GM12892 (cell line): ENCODE measurements at places on chromosomes 1 and 21.

DNA sequence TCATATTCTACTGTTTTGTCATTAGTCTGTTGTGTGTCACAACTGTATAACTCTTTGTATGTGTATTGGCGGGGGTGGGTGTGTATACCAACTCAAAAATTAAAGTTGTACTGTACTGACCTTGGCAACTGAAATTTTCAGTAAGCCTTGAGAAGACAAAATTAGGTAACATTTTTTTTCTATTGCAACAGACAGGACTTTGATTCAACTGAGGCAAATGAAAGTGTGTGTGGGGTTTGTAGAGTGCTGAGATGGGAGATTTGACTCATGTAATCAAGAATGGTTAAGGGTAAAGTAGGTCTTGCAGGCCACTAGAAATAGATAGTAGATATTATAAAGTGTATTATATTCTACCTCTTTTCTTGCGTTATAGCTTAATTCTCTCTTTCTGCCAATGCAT is 14.6 kb upstream of the B3GALT2 start:
- DNase-seq: no peak

DNA sequence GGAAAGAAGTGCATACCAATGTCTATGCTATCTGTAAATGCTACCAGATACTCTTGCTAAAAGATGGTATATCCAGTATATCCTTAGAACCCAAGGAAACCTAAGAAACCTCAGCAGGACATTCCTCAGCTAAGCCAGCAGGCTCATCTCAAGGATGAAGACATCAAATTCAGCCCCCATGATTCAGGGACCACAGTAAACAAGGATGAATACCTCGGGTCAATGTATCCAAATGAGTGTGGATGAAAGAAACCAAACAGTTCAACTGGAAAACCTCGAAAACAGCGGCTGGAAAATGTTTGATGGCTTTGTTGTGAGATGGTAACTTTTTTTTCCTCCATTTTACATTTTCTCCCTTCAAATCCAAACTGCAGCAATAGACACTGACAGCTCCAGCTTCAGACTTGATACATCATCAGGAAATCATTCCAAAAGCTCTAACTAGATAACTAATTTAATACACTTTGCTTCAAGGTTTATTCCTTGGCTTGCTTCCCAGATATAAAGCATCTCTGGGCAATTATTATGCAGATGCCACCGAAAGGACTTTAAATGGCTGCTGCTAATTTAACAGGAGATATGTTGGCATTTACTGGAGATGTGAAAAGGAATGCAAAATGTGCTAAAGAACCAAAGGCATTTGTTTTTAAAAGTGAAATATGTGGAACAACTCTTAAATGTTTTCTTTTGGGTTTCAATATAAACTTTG is 73.6 kb downstream of the SMYD2 start:
- DNase-seq: no peak

- no peak for DNase-seq
Measured at GRCh38 chr1:151166505-151166956, 587 bp downstream of the SCNM1 start.

DNA sequence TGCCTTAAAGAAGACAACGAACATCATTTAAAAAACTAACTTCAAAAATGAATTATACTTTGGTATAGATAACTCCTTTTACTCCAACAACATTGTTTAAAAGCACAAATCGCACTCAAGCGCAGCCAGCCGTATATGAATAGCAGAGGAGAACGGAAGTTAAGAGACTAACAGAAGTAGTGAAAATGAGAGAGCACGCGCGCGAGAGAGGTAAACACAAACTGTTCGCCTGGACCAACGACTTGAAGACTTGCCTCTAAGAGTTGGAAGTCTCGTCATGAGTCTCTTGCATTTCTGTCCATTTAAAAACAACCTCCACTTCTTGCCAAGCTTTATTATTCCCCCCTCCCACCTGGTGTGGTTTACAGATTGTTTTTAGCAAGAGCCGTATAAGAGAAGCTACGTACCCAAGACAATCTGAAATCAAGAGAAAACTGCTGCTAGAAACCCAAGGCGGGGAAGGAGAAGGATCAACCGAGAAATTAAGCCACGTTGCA is 479 bp downstream of the SELENOF start:
- no peak for DNase-seq

DNA sequence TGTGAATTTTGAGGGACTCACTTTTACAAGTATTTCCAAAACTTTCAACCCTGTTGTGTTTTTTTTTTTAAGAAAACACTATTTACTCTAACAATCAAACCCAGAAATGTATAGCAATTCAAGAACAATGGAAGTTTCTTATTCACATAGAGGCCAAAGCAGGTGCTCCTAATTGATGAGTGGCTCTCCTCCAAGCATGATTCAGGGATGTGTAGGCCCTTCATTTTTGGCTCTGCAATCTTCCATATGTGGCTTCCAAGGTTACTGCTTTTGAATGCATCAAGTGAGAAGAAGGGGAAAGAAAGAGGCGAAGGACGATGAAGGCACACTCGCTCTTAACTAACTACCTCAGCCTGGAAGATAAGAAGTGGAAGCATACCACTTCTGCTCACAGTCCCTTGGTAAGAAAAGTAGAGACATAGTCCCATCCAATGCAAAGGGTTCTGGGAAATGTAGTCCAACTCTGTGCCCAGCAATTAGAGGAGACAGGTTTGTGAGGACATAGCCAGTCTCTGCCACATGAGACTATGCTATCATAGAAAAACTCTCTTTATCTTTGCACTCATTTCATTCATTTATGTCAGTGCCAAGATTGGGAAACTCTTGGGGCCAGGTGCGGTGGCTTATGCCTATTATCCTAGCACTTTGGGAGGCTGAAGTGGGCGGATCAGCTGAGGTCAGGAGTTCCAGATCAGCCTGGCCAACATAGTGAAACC is 46.0 kb downstream of the OPTC start:
- DNase-seq: no peak

- no peak for DNase-seq
Measured at GRCh38 chr1:198776602-198777029, 137.8 kb downstream of the PTPRC start.

GRCh38 chr1:33281554-33282303 is 25.4 kb downstream of the ZNF362 start:
- no peak for DNase-seq

- DNase-seq: no peak
Measured at GRCh38 chr1:19769211-19769932, 30.3 kb downstream of the TMCO4 start.

DNA sequence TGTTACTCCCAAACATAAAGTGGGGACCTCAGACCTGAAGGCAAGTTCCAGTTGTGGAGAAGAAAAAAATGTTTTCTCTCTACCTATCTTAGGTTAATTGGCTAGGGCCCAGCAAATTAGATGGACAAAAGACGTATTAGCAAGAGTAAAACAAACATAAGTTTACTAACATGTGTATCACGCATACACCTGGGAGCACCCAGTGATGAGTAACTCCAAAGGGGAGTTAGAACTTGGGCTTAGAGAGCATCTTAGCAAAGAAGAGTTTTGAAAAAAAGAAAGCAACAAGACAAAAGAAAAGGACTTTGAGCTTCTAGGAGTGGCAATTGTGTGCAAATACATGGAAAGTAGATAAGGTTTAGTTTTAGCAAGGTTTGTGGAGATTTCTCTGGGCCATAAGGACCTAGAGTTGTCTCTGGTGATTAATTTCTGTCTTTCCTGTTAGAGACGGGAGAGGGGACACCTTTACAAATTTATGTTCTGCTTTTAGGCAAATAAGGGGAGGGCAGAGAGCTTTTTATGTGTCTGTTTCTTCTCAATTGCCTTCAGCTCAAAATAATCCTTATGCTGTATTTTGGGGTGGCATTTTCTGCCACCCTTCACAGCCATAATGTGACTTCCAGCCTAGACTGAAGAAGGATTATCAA is 76.7 kb upstream of the PTGFRN start:
- DNase-seq: no peak

- DNase-seq: no peak
Measured at GRCh38 chr1:8682573-8682972, 134.9 kb downstream of the RERE start.

DNA sequence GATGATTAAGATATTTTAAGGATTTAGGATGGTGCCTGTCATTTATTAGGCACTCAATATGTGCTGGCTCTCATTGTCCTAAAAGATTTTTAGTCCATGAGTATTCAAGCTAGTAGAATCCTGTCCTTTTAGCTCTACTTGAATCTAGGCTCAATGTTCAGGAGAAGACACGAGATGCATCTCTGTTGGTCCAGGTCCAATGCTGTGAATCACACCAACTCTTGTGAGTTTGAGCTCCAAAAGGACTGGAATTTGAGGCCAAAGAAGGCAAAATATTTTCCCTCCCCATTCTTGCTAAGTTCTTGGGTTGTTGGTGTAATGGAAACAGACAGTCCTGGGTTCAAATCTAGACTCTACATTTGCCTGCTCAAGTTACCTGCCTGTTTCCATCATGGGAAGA is 1.4 kb upstream of the PODN start:
- no peak for DNase-seq

- DNase-seq: no peak
Measured at GRCh38 chr1:103477101-103477500, 48.4 kb upstream of the RNPC3 start.

GRCh38 chr1:28773105-28773504 is 36.4 kb downstream of the YTHDF2 start:
- no peak for DNase-seq

DNA sequence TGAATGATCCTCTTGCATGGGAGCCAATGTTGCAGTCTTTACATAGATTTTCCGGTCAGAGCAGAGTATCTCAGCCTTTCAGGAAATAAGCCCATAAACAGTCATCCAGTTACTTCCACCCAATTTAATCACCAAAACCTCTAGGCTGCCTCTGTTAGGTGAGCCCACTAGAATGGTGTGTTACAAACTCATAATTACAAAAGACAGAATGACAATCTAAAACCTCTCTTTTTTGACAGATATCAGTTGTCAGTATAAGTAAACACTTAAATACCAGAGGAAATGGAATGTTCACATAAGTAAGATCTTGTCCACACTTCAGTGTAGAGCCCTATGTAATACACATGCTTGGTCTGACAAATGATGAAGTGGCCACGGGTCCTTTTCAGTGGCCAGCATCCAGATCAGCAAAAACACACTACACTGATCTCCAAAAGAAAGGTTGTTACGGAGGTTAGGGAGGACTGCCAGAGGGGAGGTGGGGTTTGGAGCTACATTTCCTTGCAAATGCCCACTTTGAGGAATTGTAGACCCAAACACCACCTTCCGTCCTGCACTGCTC is 71.3 kb upstream of the FBXO28 start:
- DNase-seq: no peak

DNA sequence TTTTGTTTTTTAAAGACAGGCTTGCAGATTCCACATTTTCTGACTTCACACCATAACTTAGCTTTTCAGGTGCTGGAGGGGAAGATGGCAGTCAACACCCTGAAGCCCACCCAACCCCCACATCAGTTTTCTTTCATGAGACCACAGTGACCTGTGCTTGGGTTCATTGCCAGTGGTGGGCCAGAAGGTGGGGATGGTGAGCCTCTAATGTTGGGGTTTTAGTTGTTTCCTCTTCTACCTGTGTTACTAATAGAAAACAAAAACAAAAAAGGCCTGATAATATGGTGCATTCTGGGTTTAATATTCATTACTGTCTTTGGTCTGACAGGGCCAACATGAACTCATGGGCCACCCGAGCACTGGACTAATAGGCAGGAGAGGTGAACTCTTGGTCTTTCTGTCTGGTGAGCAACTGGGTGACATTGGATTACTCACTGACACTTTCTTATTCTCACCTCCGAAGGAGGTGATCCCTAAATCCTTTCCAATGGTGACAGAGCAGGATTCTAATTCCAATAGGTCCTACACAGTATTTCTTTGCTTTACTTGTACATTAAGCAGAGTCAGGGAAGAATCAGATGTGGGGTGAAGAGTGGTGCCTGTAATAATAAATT is 132.8 kb downstream of the CLIC6 start:
- DNase-seq: no peak

DNA sequence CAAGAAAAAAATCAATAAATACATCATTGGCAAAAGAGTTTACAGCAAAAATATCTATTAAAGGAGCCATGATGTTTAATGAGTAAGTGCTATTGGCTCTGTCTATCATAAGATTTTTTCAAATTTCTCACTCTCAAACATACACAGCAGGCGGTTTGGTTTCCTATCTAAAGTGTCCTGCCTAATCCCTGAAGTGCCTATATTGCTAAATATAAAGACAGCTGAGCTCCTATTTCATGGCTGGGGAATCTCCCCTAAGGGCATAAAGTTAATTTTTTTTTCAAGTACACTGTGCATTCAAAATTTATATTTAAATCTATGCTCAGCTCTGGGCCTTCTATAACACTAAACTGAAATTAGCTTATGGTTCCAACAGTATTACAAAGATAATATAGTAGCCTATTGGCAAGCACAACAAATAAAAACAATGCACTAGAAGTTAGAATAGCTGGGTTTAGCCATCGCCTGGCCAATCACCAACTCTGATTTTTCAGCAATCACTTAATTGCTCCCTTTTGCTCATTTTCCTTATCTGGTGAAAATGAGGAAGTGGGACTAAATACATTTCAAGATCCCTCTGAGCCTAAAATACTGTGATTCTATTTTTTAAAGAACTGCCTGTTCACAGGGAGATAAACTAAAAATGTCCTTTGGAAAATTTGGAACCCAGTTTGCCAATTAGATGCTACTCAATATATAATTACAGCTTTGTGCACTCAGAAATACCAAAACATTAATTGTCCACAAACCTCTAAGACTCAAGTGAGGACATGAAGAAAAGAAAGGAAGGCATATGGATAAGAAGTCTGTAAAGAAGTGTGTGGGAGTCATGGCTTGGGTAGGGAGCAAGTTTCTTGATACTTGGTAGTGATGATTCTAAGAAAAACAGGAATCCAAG is 62.5 kb downstream of the WDR64 start:
- DNase-seq: no peak

DNA sequence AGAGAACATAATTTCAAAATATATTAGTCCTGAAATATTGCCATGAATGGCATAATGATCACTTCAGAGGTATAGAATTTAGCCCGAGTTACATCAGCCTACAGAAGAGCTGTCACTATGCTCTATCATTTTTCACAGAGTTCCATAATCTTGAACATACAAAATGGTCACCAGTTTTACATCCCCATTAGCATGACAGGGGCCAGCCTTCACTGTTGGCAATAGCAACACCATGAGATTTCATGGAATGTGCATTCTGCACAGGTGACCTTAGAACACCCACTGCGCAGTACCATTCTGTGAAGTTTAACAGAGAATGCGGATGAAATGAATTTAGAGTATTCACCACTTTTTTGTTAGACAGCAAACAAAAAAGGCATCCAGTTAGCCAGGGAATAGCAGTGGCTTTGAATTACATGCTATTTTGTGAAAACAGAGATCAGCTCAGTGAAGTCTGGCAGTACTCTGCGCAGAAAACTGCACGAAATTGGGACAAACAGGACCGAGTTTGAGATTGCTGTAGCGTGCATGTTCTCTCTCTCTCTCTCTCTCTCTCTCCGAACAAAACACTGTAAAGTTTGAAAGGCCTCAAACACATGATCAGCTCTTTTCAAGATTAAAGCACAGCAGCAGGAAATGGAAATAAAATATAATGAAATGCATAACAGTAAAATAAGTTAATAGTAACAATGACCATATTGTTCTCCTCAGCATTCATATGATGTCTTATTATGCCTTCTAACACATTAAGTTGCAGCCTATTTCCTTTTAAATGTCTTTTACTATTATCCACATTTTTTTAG is 349.3 kb downstream of the USH2A start:
- no peak for DNase-seq
